ENCODE measurements at places on chromosomes 11 and 22.

GRCh38 chr11:27721264-27722116 is 21.2 kb upstream of the BDNF start:
- DNase-seq: no peak

GRCh38 chr22:32971276-32971675 is 86.9 kb downstream of the SYN3 start:
- no peak for DNase-seq

DNA sequence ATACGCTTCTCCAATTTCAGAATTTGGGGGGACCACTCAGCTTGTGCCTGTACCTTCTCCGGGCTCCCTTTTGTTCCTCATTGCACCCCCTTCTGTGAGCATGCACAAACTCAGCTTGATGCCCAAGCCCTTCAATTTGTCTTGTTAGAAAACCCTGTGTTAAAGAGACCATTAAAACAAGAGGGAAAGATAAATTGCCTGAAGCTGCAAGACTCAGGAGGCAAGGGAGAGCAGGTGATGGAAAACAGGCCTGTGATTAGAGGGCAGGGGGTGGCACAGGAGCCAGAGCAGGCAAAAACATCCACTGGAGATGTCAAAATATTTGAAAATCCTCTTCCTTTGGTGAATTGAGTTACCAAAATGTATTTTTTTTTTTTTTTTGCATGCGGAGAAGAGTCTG is 121.7 kb downstream of the MIAT start:
- no peak for DNase-seq

DNA sequence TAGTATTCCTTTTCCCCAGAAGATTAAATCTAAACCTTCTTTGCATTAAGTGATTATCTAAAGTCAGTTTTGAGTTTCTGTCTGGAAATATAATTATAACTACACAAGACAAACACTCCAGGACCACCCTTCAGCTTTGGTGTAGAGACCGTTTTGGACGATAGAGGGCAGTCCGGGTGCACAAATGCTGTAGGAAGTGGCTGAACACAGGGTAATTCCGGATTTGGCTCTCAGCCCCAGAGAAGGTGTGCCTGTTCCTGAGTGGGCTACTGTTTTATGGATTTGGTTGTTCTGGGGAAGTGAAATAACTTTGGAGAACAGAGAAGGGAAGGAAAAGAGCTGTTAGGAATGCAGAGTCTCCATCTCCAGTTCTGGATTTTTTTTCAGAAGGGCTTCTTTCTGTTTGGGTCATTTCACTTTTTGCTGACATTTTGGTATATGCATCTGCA is 14.8 kb downstream of the EXT2 start:
- peak; percentile 47 for DNase-seq

DNA sequence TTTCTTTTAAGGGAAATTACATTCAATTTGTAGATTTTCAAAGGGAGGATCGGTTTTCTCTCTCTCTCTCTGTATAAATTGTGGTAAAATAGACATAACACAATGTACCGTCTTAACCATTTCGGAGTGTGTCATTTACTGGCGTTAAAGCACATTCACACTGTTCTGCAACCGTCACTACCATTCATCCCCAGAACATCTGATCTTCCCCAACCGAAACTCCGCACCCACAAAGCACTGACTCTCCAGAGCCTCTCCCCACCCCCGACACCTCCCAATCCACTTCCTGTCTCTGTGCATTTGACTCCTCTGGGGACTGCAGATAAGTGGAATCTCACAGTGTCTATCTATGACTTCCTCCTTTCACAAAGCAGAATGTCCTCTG is 15.9 kb upstream of the GRAMD4 start:
- no peak for DNase-seq

DNA sequence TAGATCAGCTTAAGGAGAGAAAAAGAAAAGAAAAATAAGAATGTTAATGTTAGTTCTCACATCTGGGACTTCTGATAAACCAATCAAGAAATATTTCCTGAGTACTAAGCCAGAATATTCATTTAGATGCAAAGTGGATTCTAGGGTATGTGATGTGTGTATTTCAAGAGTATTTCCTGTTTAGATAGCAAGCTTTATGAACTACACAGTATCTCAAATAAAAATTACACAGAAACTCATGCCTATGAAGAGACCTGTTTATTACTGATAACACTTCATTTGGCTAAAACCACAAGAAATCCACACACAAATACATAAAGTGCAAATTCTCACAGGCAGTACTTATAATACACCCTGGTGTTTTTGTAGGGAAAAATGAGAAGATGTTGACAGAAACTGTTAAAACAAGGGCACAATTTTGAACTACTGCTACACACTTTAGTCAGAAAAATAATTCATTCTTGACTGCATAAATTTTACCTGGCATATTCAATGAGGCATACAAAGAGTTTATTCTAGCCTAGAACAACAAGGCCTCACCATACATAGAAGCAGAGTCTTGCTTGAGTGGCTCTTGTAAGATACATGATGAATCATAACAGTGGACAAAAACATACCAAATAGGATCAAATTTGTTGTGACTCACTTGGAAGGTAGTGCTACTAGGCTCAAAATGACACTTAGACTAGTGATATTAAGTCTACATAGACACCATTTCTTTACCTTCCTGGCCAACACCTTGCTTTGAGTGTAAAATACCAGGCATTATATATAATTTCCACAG is 18.8 kb upstream of the P4HA3 start:
- DNase-seq: no peak
